ENCODE measurements at places on chromosomes 12 and 14.
A peak's percentile ranks its signal among the peaks of the same experiment; 100 is the strongest.

GRCh38 chr12:110012137-110012536 lies 12.9 kb downstream of the ANKRD13A start:
- no peak for DNase-seq

- DNase-seq: no peak
Measured at GRCh38 chr12:26162905-26163304, 32.5 kb upstream of the SSPN start.

DNA sequence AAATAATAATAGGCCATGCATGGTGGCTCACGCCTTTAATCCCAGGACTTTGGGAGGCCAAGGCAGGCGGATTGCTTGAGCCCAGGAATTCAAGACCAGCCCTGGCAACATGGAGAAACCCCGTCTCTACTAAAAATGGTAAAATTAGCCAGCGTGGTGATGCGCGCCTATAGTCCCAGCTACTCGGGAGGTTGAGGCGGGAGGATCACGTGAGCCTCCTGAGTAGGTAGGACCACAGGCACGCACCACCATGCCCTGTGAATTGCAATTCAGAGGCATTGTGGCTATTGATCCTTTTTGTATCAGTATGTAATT lies 2.3 kb downstream of the ARHGDIB start:
- no peak for DNase-seq

- no peak for DNase-seq
Measured at GRCh38 chr12:6650832-6651231, 3.6 kb upstream of the ACRBP start.

DNA sequence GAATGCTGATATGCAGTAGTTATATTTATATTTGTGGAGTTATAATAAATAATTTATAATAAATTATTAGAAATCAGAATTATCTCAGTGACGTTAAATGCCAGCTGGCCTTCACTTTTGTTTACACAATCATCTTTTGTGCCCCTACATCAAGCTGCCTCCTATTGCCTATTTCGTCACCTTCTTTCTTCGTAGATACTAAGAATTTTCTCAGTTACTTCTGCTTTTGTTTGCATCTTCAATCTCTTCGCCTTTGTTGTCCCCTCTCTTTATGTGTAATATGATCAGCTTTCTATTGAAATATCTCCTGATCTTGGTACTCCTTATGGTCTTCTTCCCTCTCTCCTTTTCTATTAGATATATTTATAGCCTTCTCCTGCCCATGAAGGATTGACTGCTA lies 197.0 kb downstream of the ERC1 start:
- no peak for DNase-seq

DNA sequence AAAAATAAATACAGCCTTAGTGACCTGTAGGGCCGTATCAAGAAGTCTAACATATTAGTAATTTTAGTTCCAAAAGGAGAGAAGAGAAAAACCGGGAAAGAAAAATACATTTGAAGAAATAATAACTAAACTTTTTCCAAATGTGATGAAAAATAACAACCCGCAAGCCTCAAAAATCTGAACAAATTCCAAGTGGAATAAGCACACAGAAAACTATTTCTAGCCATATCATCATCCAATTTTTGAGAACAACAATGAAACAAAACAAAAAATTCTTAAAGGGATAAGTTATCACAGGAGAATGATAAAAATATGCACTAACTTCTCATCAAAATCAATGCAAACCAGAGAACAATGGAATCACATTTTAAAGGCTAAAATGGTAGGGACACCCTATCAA lies 198.1 kb upstream of the PLXNC1 start:
- DNase-seq: no peak

- peak; percentile 37 for DNase-seq
Measured at GRCh38 chr14:102594514-102595175, 2.2 kb downstream of the RCOR1 start.

GRCh38 chr12:73210548-73211204 lies 938.5 kb downstream of the TRHDE start:
- no peak for DNase-seq

- no peak for DNase-seq
Measured at GRCh38 chr12:116194935-116195431, 82.5 kb downstream of the MED13L start.

DNA sequence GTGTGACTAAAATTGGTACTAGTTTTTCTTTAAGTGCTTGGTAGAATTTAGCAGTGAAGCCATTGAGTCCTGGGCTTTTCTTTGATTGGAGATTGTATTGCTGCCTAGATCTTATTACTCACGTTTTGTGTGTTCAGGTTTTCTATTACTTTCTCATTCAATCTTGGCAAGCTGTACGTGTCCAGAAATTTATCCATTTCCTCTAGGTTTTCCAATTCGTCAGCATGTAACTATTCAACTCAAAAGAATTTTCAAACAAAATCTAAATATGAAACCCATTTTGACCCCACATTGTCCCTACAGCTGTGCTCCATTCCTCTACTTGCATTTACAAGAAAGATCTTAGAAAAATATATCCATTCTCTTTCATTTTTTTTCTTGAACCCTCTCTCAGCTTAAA lies 1613.4 kb upstream of the SEL1L start:
- DNase-seq: no peak

DNA sequence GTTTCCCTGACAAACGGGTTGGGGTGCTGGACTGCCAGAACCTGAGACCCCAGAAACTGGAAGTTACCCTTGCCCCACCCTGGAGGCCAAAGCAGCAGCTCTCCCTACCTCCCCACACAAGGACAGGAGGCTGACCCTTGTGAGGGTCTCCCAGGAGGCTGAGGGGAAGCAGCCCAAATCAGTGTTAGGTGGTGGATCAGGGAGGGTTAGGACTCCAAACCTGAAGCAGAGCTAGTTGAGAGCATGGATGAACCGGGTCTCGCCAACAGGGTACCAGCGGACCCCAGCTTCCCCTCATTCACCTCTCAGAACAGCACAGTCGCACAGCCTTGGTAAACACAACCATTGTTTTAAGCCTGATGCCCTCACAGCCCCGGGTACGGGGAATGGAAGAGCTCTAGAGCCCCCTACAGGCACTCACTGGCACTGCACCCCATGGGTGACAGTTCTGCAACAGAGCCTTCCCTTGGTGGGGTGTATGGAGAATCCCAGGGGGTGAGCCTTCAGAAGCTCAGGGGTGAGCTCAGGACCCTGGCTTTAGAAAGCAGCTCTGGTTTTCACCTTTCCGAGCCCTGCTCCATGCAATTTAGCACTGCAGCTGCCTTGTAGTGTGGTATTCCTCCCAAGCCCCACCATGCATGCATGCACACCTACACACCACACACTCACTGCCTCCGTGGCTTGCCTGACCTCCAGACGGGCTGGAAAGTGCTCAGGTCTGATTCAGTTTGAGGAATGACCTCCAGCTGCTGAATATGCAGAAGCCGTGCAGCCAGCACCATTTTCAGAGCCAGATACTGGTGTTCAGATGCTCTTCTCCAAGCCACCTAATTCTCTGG lies 11.2 kb downstream of the ESRRB start:
- DNase-seq: peak; percentile 15

DNA sequence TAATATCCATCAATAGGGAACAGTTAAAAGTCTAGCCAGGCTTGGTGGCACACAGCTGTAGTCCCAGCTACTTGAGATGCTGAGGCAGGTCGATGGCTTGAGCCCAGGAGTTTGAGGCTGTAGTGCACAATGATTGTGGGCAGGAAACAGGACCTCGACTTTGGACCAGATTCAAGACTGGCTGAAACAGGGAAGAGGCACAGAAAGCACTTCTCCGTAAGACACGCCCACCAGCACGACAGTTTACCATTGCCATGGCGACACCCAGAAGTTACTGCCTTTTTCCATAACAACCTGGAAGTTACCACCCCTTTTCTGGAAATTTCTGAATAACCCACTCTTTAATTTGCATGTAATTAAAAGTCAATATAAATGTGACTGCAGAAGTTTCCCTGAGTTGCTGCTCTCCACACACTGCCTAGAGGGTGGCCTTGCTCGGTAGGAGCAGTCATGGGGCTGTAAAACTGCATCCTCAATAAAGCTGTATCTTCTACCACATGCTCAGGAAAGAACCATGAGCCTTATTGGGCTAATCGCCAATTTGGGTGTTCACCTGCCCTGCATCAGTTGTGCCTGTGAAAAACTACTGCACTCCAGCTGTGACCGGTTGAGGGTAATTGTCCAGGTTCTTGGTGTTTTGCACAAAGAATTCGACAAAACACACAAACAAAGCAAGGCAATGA lies 4.6 kb upstream of the LRRC23 start:
- peak; percentile 62 for DNase-seq

DNA sequence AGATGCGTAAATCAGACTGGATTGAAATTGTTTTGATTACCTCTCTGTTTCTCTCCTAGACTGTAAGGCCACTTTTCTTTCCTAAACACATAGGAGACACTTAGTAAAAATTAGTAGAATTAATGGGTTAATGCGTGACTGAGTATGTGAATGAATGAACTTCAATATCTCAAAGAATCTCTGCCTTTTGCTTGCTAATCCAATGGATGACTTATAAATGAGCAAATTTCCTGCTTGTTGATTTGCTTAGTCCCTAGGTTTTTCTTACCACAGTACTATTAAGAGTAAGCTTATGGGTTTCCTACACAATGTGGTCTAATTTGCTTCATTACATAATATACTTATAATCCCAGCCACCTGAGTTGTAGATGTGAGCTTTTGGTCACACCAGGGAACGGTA lies 164.1 kb downstream of the SRGAP1 start:
- no peak for DNase-seq

DNA sequence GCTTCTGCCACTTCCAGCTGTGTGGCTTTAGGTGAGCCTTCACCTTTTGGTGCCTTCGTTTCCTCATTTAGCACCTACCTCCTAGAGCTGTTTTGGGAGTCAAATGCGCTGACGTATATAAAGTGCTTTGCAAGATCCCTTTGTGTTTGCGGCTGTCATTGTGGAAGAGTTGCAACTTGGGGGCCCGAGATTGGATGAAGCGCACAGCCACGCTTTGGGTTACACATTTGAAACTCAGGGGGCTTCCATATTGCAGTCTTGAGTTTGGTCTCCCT lies 636 bp upstream of the ARL6IP4 start:
- no peak for DNase-seq

GRCh38 chr12:64061868-64062375 lies 160.2 kb downstream of the KICS2 start:
- no peak for DNase-seq

DNA sequence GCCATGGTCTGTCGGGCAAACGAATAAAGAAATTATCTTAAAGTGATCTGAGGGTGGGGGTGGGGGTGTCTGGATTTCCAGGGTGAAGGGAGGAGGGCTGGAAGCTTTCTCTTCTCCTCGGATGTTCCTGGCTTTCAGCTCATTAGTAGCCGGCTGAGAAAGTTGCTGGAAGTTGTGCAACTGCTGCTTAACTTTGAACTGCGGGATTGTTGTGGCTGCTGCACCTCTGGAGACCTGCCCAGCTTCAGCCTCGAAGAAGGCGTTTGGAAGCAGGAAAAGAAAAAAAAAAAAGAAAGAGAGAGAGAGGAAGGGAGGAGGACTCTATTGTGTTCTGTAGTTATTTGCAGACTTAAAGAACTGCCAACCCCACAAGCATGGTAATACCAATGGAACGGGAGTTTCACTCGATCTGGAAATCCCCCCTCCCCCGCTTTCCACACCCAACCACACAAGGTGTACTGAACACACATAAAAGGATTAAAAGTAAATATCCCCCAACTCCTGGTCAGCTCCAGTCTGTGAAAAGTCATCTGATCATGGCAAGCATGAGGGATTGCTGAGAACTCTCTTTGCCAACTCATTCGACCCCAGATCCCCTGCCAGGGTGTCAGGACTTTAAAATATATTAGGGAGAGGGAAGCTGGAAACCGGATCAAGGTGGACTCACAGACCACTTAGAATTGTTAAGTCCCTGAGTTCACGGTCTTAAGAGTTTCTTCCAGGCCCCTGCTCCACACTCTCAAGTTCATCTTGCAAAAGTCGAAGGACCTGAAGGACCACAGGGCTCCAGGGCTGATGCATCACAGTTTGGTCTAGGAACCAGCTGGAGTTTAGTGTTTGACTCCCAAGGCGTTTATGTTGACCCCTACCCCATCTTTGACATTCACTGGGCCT lies at the start of gene RASSF9:
RASSF9 (minus strand) TSS at position 213 of the 894 bp plus-strand sequence; CDS start at position 5, 208 bp downstream.
- peak; percentile 96 for DNase-seq

- DNase-seq: no peak
Measured at GRCh38 chr14:59417311-59417710, 47.9 kb downstream of the GPR135 start.

- DNase-seq: no peak
Measured at GRCh38 chr12:69168363-69168762, 71.0 kb upstream of the CPSF6 start.

DNA sequence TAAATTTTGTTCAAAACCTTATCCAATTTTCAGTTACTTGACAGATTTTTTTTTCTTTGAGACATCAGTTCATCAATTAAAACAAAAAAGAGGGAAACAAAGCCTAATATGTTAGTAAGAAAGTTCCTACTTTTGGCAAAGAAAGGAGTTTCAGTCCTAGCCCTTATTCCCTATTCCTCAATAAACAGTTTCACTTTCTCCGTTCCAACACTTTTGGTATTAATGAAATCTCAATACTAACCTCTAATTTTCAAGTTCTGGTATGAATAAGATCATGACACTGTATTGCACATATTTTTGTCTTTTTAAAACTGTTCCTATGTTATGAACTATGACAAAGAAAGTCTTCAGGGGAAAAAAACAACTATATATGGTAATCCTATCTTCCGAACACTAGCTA lies 48.4 kb downstream of the RPS6KA5 start:
- DNase-seq: no peak

DNA sequence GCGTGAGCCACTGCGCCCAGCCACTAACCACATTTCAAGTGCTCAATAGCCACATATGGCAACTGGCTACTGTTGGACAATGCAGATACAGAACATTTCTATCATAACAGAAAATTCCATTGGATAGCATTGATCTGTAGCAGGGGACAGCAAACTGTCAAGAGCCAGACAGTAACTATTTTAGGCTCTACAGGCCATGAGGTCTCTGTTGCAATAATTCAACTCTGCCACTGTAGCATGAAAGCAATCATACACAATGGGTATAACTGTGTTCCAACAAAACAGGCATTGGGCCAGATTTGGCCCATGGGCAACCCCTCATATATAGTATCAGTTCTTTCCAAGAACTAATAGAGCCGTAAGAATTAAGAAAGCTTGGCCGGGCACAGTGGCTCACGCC lies 8.0 kb downstream of the CSRNP2 start:
- DNase-seq: no peak

DNA sequence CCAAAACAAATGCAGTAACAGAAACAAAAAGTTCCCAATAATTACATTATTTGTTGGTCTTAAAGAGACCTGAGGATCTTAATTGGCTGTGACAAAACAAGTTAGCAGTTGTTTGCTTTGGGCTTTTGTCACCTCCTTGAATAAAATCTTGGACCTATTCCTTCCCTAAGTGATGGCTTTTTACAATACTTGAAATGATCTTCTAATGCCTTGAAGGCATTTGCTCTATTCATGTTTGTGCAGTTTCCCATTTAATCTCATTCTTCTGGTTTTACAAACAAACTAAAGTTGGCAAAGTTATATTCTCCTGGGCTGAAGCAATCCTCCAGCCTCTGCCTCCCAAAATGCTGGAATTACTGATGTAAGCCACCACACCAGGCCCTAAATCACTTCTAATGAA lies 98.8 kb downstream of the OSBPL8 start:
- DNase-seq: no peak

GRCh38 chr14:70354204-70354603 lies 5.3 kb downstream of the COX16 start:
- DNase-seq: no peak

Measured in astrocyte of the cerebellum (primary cell).